ENCODE measurements at places on chromosomes 11 and 22.

GRCh38 chr11:118604566-118604965 lies 2.8 kb upstream of the PHLDB1 start:
- no peak for ATAC-seq

GRCh38 chr11:46242952-46243795 lies 34.3 kb upstream of the CREB3L1 start:
- ATAC-seq: peak; percentile 65

GRCh38 chr11:125923012-125923579 lies 18.8 kb downstream of the DDX25 start:
- ATAC-seq: peak; percentile 95

DNA sequence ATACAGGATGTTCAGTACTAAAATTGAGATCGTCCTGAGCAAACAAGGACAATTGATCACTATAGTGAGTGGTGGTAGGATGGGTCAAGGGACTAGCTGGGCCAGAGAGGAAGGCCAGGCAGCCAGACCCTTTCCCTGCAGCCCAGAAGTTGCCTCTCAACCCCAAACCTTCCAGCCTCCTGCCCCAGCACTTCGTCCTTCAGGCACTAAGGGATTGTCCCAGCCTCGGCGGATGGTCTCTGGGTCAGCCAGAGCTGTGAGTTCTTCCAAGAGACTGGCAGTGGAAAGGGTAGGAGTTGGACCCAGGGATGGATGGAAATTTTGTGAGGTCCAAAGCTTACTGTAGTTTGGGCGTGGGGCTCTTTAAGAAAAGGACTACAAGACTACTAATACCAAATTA lies 3.6 kb upstream of the LMO1 start:
- no peak for ATAC-seq

- ATAC-seq: no peak
Observed at GRCh38 chr11:34792814-34793258, 123.3 kb downstream of the APIP start.

DNA sequence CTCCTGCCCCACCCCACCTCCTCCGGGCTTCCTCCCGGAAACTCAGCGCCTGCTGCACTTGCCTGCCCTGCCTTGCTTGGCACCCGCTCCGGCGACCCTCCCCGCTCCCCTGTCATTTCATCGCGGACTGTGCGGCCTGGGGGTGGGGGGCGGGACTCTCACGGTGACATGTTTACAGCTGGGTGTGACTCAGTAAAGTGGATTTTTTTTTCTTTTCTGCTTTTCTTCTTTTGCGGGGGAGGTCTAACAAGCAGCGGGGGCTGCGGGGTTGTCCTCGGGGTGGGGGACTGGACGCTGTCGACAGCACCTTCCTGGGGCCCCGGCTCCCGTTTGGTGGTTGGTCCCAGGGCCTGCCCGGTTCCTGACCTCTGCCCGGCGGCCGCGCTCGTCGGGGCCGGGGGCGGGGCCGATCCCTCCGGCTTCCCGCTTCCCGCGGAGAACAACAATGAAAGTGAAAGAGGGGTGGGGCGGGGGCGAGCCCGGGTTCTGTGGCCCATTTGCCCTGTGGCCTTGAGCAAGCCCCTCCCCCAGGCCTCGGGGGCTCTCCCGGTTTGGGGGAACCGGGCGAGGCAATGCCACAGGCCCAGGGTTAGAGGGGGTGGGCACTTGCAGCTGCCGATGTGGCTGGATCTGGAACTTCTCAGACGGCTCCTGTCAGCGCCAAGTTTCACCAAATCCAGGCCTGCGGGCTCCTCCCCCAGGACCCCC lies 975 bp upstream of the MDK start:
- peak; percentile 41 for ATAC-seq

- no peak for ATAC-seq
Observed at GRCh38 chr11:2138068-2138430, 1.1 kb downstream of the IGF2 start.

DNA sequence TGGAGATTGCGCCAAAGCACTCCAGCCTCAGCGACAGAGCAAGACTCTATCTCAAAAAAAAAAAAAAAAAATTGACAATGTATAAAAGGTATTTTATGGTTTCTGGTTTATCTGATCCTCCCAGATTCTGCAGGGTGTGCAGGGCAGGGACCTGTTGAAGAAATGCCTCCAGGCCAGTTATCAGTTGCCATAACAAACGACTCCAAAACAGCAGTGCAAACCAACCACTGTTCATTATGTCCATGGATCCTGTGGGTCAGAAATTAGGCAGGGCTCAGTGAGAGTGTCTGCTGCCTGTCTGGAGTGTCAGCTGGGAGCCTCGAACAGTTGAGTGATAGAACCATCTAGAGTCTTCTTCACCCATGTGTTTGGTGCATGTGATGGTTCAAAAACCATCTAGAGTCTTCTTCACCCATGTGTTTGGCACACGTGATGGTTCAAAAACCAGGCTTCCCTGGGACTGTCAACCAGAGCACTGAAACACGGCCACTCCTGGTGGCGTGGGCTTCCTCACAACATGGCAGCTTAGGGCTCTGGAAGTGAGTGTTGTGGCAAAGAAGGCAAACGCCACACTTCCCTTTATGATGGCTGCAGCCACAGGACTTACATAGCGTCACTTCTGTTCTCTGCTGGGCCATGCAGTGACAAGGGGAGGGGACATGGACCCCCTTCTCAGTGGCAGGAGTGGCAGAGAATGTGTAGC lies 115.1 kb upstream of the CRYBB3 start:
- no peak for ATAC-seq

DNA sequence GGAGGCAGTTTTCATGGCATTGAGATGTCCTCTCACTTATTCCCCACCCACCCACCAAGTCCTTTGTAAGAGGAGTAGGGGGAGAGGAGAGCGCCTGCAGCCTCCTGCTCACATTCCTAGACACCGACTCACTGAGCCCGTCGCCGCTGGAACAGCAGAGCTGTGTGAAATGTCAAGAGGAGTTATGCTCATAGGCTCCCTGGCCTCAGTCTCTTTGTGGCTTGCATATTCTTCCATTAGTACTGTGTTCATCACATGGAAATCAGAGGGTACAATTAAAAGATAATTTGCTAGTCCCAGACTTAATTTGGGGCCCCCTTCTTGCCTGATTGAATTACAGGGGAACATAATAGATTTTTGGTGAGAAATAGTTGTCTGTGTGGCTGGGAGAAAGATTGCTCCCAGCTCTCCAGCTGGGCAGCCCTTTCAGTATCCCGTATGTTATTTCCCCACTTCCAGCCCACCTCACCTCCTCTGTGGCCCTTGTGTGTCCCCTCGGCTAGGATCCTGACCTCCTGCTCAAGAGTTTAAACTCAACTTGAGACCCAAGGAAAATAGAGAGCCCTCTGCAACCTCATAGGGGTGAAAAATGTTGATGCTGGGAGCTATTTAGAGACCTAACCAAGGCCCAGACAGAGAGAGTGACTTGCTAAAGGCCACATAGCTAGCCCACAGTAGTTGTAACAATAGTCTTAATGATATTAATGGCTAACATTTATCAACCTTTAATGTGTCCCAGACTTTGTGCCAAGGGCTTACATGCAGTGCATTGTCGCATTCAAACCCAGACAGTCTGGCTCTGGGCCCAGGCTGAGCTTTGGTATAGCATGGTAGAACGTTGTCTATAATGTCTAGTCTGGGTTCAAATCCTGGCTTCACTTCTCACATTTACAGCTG lies 32.2 kb downstream of the LIMK2 start:
- peak; percentile 84 for ATAC-seq

- peak; percentile 51 for ATAC-seq
Observed at GRCh38 chr22:41480397-41480735, 11.4 kb downstream of the ACO2 start.

DNA sequence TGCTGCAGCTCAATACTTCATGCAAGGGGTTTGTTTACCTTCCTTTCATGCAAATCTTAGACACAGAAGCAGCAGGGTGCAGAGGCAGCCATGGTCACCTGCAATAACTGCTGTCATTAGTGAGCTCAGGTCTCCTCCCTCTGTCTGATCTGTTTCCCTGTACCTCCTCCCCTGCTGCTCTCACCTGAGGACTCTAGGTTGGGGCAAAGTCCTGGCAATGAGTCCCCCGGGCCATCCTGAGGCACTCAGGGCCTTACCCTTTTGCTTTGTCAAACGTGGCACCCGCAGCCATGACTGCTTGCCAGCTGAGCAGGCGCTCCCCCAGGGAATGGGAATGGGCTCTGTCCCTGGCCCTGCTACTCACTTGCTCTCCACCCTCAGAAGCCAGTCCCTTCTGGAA lies 3.9 kb downstream of the LRRC10B start:
- no peak for ATAC-seq

GRCh38 chr11:119155733-119156492 lies 7.1 kb downstream of the ABCG4 start:
- ATAC-seq: peak; percentile 74

DNA sequence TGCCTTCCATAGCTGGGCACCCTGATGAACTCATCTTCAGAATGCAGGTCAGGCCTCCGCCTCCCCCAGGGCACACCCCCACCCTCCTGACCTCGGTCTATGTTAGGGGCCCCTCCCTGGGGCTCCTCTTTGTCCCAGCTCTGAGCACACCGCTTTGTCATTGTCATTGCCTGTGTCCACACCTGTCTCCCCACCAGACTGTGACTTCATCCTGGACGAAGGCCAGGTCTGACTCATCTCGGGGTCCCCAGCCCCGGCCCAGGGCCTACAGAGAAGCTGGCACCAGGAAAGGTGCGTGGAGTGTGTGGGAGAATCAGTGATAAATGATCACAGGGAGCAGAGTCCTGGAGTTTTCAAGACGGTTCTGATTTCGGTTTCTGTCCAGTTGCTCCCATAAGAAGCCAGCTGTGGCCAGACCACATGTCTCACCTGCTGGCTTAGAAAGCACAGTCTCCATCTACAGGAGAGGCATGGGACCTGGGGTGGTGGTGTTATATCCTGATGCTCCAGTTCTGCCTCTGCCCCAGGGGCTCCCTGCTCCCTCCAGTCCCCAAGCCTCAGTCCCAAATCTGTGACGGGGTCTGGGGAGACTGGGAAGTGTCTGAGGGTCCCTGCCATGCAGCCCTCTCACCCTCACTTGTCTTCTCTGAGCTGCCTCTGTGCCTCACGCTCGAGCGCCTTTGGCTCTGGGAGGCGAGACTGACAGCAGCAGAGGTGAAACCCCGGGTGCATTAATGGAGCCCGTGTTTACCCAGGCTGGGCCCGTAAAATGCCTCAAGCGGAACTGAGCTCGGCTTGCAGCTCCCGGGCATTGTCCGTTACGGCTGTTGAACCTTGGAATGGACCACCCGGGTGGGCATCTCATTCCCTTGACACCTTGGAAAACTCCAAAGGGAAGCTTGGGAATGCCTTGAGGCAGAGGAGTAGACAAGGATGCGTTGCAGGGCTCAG lies 85.5 kb upstream of the WNT11 start:
- ATAC-seq: no peak

- no peak for ATAC-seq
Observed at GRCh38 chr22:23257889-23258825, 77.8 kb downstream of the BCR start.

- ATAC-seq: no peak
Observed at GRCh38 chr22:44117746-44118145, 63.0 kb upstream of the PARVG start.

DNA sequence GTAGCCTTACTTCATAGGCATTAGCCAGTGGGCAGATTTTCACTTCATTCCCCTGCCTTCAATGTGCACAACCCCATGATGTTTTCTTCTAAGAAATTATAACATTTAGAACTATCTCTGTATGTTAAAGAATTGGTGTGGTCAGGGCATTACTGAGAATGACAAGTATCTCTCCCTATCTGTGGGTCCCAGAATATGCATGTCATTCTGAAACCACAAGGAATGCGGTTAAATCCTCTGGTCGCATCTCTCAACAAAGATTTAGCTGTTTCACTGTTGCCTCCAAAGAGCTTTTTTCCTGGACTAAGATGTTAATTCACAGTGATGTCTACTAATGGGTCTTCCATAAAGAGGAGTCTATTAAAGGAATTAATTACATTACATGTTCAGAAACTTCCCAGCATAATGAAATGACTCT lies 62.7 kb downstream of the LIF start:
- peak; percentile 92 for ATAC-seq

GRCh38 chr22:41535244-41535643 lies 9.0 kb downstream of the POLR3H start:
- ATAC-seq: peak; percentile 67

GRCh38 chr22:17269607-17270261 lies 50.5 kb upstream of the ADA2 start:
- ATAC-seq: no peak

DNA sequence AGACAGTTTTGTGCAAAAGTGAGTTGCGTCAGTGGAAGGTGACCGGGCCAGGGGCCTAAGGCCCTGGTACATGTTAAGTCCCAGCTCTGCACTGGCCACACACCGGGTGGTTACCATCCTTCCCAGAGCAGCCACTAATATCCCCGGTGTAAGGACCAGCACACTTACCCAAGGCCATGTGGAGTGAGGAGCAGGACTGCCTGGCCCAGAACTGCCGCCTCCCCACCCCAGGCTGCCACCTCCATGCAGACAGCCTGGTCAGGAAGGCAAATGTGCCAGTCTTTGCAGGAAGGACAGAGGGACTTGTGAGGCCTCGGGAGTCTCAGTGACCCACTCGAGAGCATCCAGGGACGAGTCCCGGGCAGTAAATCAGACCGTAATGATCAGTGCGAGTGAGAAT lies 102.9 kb downstream of the MORC2 start:
- no peak for ATAC-seq

DNA sequence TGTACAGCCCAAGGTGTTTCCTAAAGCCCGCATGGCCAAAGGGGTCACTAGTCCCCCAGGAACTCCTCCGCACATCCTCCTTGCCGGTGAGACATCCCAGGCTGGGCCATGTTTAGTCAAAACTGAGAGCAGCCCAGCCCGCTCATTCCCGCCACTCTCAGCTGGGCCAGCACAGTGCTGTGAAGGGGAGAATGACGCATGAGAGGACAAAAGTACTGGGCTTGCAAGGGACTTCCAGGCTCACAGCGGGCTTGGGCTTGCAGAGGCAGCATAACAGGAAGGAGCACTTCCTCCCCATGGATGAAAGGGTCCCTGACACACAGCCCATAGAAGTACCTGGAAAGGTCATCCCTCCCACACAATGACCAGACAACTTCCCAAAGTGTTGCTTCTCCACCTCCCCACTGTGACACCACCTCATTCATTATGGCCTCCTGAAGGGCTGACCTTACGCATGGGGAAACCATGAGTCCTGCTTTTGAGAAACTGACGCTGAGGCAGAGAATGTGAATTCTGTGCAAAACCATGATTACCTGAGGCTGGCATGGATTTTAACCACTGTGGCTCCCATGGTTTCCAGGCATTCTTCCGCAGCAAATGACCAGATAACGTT lies 19.1 kb downstream of the ETS1 start:
- ATAC-seq: no peak

DNA sequence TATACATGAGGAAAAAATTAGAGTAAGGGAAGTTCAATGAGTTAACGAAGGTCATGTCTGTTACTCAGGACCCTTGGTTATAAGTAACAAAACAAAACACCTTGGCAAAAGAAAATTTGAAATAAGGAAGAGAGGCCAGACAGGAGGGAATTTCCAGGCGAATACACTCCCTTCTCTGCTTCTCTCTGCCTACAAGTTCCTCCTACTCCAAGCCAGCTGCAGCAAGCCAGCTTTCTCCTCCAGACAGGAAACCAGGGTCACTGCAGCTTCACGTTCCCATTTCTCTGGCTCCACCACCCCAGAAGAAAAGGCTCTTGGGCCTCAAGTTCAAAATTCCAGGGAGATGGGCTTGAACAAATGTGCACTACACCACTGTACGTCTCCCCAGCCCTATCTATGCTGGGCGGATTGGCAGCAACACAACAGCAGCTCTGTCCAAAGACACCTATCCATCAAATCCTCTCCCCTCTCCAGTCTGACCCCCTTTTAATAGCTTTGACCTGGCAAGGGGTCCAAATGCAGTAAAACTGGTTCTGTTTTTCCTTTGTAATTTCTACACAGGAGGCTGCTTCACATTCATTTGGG lies 27.7 kb downstream of the SMCO4 start:
- ATAC-seq: no peak
